SW480 (cell line): ENCODE measurements at places on chromosomes 5 and 9.
A peak's percentile ranks its signal among the peaks of the same experiment; 100 is the strongest.

DNA sequence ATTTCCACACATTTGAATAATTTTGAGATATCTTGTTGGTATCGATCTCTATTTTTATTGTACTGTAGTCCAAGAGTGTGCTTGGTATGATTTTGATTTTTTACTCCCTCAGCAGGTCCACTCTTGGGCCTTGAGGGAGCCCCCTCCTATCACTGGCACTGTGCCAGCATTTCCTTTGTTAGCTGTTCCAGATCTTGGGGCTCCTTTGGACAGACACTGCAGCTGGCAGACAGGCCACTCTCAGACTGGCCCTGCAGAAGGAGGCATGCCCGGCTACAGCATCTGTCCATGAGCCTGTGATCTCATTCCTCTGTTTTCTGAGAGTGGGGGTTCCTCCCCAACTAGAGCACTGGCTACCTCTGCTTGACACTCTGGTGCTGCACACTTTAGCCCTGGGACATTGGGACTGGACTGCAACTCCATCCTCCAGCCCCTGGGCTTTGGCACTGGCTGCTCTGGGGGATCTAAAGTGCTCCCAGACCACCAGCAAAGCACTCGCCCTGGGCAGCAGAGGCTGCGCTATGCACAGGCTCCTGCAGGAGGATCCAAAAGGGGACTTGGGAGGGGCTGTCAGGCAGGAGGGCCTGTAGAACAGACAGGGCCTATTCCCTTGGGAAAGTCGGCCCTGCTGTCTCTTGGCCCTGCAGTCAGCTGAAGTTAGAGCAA is 271.3 kb upstream of the DMAC1 start:
- no peak for DNase-seq

DNA sequence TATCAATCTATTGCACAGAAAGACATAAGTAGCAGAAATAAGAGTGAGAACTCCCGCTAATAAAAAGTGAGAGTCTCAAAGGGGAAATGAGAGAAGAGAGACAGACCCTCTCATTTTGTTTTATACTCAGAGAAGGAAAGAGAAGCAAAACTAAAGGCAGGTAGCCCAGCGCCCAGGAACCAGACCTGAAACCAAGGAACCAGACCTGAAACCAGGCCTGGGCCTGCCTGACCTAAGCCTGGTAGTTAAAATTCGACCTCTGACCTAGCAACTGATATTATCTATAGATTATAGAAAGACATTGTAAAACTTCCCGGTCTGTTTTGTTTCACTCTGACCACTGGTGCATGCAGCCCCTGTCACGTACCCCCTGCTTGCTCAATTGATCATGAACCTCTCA is 134.5 kb upstream of the SEMA6A start:
- DNase-seq, result no peak

GRCh38 chr5:53089481-53089991 is 20.0 kb downstream of the MOCS2 start:
- DNase-seq, result no peak

GRCh38 chr5:154238776-154239481 is 48.4 kb downstream of the GALNT10 start:
- DNase-seq, result no peak

DNA sequence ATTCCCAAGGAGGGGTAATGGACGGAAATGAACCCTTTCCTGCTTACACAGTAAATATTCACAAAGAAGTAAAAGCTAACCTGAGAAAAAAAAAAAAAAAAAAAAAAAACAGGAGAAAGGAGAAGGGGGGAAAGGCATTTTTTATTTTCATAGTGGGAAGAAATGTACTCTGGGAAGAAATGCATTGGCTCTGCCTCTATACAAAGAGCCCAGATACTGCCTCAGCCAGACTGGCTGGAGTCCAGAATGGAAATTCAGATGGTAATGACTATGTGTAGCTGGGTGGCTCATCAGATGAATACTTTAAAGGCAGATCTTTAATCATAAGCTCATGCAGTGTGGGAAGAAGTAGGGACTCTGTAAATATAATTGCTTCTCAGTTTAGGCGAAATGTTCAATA is 124.9 kb upstream of the ZNF608 start:
- no peak for DNase-seq

GRCh38 chr9:125896964-125897363 is 149.8 kb downstream of the PBX3 start:
- no peak for DNase-seq

DNA sequence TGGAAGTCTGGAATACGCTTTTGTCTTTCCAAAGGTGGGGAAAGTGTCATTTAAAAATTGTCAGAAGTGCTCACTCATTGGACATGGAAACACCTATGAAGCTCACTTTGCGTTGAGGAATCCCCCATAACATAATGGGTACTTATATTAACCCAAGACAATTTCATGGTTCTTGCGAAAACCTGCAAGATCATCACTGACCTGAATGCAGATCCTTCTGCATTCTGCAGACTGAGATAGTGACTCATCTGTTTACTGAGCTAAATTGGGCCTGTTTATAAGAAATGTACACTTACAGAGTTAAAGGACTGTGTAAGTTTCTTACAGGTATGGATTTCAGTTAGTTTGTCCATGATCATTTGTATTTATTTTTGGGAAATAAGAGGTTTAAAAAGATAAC is 153.0 kb downstream of the HMHB1 start:
- no peak for DNase-seq

GRCh38 chr5:15585128-15585527 is 85.1 kb downstream of the FBXL7 start:
- DNase-seq, result no peak

DNA sequence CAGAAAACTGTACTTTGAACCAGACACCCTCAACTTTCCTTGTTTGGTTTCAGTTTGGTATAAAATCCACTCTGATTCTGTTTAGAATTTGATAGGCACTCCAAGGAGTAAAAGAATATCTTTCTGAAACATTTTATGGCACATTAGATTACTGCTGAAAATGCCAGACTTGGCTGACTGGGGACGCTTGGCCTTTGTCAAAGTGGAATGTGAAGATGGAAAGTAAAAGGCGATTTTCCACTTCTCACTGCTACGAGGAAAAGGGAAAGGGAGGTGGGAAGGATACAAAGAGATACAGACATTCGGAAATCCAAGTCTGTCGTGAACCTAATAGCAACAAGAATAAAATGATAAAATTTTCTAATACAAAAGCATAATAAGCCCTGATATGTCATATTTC is 203.9 kb downstream of the DMRT2 start:
- no peak for DNase-seq

DNA sequence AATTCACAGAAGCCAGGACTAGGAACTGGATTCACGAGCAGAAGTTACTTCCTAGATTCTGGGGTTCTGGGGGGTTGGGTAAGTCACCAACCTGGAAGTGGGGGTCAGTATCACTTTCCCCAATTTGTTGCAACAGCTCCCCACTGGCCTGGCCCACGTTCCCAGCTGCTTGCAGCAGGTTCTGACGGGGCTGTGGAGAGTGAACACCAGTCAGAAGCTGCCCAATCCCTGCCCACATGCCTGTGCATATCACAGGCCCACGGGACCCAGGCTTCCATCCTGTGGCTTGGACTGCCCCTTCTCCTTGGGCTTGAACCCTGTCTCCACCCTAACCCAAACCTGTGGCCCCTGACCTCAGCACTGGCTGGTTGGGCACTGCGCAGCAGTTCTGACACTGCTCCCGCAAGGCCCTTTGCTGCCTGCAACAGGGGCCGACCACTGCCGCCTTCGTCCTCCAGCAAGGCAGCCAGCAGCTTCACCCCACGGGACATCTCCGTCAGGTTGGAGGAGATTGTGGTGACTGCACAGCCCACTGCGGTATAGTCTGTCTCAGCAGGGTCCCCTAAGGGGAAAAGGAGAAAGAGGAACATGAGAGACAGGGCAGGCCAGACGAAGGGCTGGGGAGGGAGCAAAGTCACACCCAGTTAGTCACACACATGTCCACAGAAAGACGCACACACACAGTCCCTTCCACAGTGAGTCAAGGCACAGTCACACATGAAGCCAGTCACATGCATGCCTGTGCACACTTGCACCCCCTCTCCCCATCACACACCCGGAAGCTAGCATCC is 13.1 kb downstream of the TLN1 start:
- DNase-seq, result no peak

- no peak for DNase-seq
Observed at GRCh38 chr9:12185856-12186255, 507.3 kb upstream of the TYRP1 start.

DNA sequence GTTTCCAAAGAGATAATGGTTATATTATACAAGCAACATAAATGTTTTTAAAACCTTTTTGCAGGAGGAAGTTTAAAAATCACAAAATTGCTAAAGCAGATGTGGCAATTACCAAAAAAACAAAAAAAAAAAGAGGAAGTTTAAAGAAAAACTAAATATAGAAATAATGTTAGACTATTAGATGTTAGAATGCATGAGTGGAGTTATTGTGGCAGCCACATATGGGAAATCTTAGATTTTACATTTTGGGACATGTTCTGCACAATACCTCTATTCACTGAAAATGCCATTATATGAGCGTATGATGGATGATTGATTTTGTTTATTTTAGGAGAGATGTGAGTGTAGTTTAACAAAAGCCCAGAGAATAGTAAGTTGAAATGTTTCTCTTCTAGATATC is 31.2 kb upstream of the DTWD2 start:
- DNase-seq, result no peak

DNA sequence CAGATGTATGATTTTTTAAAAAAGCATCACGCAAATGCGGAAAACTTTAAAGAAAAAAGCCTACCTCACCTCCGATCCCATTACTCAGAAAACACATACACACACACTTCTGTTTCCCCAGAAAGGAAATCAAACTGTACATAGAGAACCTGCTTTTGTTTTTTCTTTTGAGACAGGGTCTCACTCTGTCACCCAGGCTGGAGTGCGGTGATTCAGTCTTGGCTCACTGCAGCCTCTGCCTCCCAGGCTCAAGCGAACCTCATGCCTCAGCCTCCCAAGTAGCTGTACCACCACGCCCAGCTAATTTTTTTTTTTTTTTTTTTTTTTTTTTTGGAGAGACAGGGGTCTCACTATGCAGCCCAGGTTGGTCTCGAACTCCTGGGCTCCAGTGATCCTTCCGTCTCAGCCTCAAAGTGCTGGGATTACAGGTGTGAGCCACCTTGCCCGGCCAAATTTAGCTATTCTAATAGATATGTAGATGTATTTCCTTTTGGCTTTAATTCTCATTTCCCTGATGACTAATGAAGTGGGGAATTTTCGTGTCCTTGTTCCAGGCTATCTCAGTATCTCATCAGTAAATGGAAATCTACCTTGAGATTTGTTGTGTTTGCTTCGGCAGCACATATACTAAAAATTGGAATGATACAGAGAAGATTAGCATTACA is 25.7 kb upstream of the EEIG1 start:
- peak; percentile 38 for DNase-seq

DNA sequence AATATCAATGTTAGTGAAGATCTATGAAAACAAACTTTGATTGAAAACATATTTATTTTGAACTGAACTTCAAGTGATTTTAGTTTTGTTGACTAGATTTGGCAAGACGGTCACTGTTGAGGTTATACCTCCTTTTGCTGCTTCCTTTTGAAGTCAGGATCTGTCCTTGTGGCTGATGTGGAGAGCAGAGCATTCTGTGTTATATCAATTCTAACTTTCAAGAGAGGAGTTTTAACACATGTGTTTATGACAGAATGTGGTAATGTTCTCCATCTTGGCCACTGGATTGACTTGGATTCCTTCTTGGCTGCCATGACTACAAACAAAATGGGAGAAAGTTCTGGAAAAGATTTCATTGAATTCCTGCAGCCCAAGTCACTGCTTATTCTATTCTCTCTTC is 104.0 kb upstream of the ACTBL2 start:
- no peak for DNase-seq
